Kidney (tissue), 22 donors: ENCODE measurements at places on chromosomes 1 and 21. TPM values are rescaled to one million over a fixed set of nuclear protein-coding genes. Genes with fewer than 3 reads are reported as not detected.

SHE gene
- total RNA-seq, result 18.1 TPM

DNA sequence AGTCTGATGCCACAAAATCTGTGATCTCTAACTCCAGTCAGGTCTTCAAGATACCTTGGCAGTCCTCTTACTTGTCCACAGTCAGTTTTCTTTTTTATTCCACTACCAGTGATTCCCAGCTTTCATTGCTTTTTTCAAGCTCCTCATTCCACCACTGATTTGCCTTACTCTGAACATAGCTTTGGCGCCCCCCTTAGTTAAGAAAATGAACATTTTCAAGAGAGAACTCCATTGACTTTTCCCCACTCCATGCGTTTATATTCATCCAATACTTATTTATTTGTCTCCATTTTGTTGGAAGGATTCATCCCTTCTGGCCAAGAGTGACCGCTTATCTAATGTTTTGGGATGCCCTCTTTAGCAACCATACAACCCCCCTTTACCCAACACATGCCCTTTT is 33.9 kb upstream of the IPO9 start:
- peak; percentile 34 for DNase-seq
- no peak overlapping the region for H3K27ac ChIP-seq
- no peak overlapping the region for H3K4me3 ChIP-seq
- H3K27me3 ChIP-seq, result no peaks in the 10 kb centered on the region
- H3K36me3 ChIP-seq, result peaks cover 2% of the 10 kb centered on the region
- H3K4me1 ChIP-seq, result peaks cover 20% of the 10 kb centered on the region

PCSK9 gene
- 0.28 TPM for total RNA-seq

MAP3K7CL gene
- total RNA-seq, result 12.7 TPM

- no peak overlapping the region for H3K27ac ChIP-seq
- DNase-seq, result no peak
- no peaks in the 10 kb centered on the region for H3K36me3 ChIP-seq
- H3K4me1 ChIP-seq, result no peaks in the 10 kb centered on the region
- no peak overlapping the region for H3K4me3 ChIP-seq
- no peaks in the 10 kb centered on the region for H3K27me3 ChIP-seq
Measured at GRCh38 chr1:199009447-199009846, 370.6 kb downstream of the PTPRC start.

ZSWIM5 gene
- total RNA-seq, result 4.8 TPM

DNA sequence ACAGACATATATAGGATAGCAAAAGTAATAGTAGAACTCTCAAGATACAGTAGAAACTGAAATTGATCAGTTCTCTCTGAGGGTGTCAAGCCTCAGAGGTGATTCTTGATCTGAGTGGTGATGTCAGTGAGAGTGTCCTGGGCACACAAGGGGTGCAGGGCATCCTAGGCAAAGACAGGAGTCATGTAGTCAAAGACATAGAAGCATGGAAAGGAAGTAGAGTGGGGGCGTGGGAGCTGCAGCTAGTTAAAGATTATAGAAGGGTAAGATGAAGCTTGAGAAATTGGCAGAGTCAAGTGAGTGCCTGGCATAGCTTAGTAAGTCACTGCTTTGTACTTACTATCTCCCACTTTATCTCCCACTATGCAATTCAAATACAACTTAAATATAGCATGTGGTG is 22.8 kb downstream of the CDC7 start:
- no peaks in the 10 kb centered on the region for H3K36me3 ChIP-seq
- H3K4me3 ChIP-seq, result no peak overlapping the region
- H3K4me1 ChIP-seq, result no peaks in the 10 kb centered on the region
- DNase-seq, result no peak
- no peaks in the 10 kb centered on the region for H3K27me3 ChIP-seq

RIPPLY3 gene
- total RNA-seq, result 0.31 TPM

- H3K27me3 ChIP-seq, result no peaks in the 10 kb centered on the region
- H3K36me3 ChIP-seq, result no peaks in the 10 kb centered on the region
- H3K27ac ChIP-seq, result peak overlapping the region; percentile 6
- peaks cover 6% of the 10 kb centered on the region for H3K4me1 ChIP-seq
- H3K4me3 ChIP-seq, result no peak overlapping the region
- DNase-seq, result peak; percentile 64
Measured at GRCh38 chr1:17546946-17547670, 7.6 kb downstream of the ARHGEF10L start.

PADI2 gene
- total RNA-seq, result 6.0 TPM
